ENCODE measurements at places on chromosomes 16 and 17.

- DNase-seq = no peak
Measured at GRCh38 chr16:11177578-11178160, 78.3 kb downstream of the SOCS1 start.

DNA sequence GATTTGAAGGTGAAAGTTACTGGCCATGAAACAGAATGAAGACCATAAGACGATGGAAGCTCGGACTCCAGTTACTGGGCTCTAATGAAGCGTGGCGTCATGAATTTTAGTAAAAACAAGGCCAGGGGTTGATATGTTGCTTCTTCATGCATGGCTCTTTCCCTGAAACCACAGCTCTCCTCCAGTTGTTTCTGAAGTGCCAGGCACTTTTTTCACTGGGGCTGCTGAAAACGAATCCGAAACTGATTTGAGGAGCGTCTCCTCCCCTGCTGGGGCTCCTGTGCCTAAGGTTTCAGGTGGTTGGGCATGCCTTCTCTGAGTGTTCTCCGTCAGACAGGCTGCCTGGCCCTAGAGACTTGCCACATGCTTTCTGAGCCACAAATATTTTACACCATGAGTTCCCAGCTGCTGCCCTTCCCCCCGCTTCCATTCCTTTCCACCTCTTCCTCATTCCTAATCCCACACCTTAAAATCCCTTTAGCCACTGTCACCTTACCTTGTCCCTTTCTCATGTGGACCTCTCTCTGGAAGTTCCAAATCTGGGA lies 3.7 kb upstream of the MYL4 start:
- DNase-seq = peak; percentile 60

- DNase-seq = no peak
Measured at GRCh38 chr17:80473701-80474100, 2.7 kb downstream of the NPTX1 start.

- DNase-seq = no peak
Measured at GRCh38 chr16:88830258-88830657, 18.5 kb upstream of the APRT start.

- DNase-seq = no peak
Measured at GRCh38 chr17:74211912-74212208, 1.5 kb upstream of the TTYH2 start.

GRCh38 chr17:49616601-49617131 lies 41.0 kb downstream of the NXPH3 start:
- no peak for DNase-seq

- DNase-seq = no peak
Measured at GRCh38 chr17:77846531-77847085, 111.9 kb upstream of the TNRC6C start.

DNA sequence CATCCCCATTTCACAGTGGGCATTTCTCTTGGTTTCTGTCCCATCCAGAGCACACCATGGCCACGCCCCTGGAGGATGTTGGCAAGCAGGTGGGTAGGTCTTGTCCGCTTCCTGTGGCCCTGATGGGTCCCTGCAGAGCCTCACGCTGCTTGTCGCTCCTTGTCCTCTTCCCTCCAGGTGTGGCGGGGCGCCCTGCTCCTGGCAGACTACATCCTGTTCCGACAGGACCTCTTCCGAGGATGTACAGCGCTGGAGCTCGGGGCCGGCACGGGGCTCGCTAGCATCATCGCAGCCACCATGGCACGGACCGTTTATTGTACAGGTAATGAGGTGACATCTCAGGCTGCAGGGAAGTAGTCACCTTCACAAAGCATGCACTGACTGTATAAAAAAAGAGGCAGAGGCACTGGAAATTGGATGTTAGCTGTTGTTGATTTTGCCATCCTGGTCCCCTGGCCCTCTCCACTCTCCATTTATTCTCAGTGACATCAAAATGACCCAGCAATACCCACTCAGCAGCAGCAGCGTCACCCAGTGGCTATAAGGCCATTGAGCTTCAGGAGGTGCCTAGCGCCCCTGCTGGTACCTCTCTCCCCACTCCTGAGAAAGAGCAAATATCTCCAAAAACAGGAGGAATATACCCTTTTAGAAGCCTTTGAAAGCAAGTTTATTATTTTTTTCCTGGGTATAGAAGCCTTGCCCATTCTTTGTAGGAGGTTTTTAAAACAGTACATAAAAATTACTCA lies 13.7 kb downstream of the METTL22 start:
- no peak for DNase-seq

- no peak for DNase-seq
Measured at GRCh38 chr17:69954241-69954925, 120.6 kb upstream of the KCNJ16 start.

DNA sequence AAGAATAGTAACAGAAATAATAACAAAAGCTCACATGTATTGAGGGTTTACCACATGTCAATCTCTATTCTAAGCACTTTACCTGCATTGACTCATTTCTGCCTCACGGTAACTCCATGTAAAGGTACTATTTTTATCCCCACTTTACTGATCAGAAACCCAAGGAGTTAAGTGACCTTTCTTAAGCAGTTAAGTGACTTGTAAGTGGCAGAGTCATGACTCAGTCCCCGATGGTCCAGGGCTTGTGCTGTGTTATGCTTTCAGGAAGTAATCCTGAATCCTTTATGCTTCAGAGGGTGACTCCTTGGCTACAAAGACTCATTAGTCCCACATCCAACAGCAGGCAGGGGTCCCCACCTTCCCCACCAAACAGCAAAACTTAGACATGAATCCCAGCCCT lies 66.5 kb downstream of the MRM1 start:
- no peak for DNase-seq

All from effector memory CD4-positive, alpha-beta T cell (primary cell).